ENCODE measurements at places on chromosomes 12 and 14.

DNA sequence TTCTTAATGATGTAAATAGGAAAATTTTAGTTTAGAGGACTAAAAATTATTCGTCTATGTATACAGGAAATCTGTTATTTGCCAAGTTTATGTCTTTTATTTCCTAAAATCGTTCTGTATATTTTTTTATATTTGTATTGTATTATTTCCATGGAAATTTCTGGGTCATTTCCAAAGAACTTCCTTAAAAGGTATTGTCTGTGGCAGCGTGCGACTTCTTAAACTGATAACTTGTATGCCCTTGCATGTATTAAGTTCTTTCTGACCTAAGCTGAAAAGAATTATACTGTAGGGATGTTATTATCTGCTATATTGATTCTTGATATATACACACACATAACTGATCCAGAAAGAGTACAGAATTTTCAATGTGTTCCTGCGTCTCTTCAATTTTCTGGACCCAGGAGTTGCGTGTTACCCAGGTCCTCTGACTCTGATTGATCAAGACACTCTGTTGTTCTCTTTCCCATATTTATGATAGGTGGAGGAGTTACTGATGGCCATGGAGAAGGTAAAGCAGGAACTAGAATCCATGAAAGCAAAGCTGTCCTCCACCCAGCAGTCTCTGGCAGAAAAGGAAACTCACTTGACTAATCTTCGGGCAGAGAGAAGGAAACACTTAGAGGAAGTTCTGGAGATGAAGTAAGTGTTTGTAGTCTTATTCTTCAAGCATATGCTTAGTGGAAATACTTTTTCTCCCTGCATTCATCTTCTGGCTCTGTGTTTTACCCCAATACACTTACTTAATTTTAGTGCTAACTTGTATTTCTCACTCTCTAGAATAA is 298.5 kb downstream of the ERC1 start:
- no peak for DNase-seq

DNA sequence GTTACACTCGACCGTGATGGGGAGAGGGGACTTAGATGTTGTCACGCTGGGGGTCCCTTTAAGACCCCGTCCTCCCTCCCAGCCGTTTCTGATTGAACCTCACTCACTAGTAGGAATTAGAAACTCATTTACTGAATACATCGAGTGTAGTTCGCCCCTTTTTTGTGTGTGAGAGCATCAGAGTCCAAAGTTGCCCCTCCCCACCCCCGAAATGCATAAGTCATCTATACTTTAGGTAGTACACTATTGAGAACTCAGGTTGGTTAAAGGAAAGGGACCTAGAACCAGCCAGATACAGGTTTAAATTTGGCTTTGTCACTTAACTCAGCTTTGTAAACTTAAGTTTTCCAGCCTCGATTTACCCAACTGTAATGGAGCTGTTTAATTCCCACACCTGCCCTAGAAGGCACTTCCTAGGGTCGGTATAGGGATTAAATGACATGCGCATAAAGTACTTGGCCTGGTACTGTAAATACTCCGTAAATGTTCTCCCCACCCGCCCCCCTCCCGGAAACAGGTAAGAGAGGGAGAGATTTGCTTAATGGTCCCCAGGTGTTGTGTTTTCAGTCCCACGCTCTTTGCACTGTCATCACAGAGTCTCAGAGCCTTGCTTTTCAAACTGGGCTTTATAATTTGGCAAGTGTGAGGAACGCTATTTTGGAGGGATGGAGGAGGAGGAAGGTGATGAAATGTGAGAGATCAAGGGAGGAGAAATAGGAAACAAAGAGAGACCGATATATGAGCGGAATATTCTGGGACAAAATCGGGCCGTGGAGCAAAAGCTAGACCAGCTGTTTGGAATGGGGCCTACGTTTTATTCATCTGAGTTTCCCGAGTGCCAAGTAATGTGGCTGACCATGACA is 897 bp downstream of the SUDS3 start:
- no peak for DNase-seq

- no peak for DNase-seq
Observed at GRCh38 chr14:83356080-83356479, 1822.4 kb upstream of the SEL1L start.

- DNase-seq: peak; percentile 38
Observed at GRCh38 chr12:57175428-57176138, 28.2 kb upstream of the LRP1-AS start.

DNA sequence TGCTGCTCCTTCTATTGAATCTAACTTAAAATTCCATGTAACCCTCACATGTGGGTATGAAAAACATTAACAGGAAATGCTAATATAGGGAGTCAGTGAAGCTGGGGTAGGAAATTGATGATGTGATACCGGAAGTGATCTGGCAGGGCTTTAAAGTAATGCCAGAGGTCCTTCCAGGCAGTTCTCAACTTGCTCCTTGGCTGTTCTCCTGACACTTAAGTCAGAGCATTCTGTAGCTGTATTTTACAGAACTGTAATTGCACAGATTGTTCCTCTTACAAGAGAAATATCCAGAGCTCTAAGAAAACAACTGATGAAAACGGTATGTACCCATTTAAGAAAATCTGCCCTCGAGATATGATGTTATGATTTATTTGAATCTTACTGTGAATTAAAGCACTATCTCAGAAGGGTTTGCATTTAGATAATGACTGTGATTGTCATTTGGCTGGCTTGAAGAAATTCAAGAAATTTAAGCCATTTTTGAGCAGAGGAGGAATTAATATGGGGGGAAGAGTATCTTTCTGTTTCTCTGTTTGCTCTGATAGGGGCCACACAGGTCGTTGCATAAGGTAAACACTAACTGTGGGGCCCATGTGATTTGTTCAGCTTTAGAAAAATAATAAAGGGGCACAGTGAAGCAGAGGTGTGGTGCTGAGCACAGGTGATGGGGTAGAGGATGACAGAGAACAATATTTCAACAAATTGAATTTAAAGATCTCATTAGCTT is 88.4 kb downstream of the BBS10 start:
- DNase-seq: no peak

DNA sequence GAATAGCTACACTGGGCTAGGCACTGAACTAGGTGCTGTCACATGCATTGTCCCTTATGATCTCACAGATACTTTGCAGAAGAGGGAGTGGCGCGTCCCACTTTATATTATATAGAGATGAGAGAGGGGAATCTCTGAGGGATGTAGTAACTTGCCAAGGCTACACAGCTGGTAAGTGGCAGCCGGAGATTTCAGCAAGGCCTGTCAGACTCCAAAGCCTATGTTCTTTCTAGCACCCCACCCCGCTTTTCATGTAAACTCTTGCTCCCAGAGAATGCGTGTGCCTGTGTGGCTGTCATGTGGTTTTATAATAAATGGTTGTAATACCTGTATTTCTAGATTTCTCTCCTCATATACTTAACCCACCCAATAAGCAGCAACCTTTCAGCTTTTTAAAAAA is 39.1 kb downstream of the WDR20 start:
- no peak for DNase-seq

DNA sequence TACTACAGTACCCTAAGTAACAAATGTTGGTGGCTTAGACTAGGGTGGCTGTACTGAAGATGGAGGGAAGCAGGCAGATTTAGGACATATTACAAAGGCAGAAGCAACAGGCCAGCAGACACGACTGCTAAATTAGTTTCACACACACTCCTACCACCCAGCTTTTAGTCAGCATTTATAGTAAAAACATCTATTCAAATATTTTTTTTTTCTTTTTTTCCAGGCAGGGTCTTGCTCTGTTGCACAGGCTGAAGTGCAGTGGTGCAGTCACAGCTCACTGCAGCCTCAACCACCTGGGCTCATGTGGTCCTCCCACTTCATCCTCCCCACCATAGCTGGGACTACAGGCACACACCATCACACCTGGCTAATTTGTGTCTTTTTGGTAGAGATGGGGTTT is 72.9 kb downstream of the CDK17 start:
- no peak for DNase-seq

GRCh38 chr12:71061451-71061850 is 96.3 kb downstream of the TSPAN8 start:
- no peak for DNase-seq

- DNase-seq: no peak
Observed at GRCh38 chr12:90211017-90211416, 502.4 kb upstream of the ATP2B1 start.

DNA sequence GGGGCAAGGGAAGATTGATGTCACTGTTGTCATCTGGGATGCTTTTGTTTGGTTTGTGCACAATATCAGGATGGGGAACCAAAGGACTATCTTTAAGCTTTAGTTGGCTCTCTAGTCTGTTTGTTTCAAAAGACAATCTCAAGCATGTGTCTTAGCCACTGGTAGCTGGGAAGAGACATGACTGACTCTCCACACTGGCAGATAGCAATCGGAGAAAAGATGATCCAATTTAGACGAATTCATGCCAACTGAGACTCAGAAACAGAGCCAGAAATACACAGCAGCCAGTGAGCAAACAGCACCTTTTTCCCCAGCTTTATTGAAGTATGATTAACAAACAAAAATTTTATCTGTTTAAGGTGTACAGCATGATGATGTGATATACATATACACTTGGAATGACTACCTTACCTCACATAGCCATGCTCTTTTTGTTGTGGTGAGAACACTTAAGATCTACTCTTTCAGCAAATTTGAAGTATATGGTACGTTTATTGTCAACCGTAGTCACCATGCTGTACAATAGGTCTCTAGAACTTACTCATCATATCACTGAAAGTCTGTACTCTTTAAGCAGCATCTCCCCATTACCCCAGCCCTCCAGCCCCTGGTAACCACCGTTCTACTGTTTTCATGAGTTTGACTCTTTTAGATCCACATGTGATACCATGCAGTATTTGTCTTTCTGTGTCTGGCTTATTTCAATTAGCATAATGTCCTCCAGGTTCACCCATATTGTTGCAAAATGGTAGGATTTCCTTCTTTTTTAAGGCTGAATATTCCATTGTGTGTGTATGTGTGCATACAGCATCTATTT is 50.6 kb downstream of the DUSP16 start:
- no peak for DNase-seq

DNA sequence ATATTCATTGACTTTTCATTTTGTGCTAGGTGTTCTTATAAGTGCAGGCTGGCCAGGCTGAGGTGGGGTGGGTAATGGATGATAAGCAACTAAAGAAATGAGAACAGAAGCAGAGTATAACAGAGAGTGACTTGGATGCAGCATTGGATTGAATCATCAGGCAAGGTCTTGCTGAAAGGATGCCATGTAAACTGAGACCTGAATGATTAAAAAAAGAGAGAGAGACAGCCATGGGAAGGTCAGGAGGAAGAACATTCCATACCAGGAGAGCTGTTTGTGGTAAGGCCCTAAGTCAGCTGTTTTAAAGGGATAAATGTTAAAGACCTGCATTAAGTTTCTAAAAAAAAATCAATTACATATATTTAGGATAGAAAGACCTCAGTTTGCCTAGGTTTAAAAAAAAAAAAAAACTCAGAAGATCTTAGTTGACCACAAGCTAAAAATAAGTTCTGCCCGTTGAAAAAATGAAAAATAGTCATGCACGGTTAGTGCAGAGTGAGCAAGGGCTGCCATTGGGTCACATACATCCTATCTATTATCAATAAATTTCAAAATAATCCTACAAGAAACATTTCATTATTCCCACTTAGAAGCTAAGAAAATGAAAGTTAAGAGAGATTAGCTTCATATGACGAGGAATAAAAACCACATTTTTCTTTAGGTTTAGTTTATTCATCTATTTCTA is 37.2 kb downstream of the IFNG start:
- no peak for DNase-seq

- no peak for DNase-seq
Observed at GRCh38 chr12:90905691-90906370, 49.1 kb downstream of the CCER1 start.

DNA sequence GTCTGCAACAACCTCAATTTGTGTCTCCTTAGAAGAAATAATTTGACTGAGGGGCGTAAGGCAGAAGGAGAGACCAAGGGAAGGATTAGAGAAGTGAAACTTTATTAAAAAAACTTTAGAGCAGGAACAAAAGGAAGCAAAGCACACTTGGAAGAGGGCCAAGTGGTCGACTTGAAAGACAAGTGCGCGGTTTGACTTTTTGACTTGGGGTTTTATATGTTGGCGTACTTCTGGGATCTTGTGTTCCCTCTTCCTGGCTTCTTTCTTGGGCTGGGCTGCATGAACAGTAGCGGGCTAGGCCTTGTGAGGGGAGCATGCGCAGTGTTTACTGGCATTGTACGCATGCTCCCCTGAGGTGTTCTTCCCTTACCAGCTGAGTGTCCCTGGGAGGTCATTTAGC is 369.3 kb upstream of the DCN start:
- DNase-seq: no peak

Data from spinal cord (tissue), 10 donors.